ENCODE measurements at places on chromosomes 7 and 10.
A peak's percentile ranks its signal among the peaks of the same experiment; 100 is the strongest.

GRCh38 chr10:97463363-97464132 is 17.6 kb downstream of the ZDHHC16 start:
- DNase-seq = peak; percentile 18

DNA sequence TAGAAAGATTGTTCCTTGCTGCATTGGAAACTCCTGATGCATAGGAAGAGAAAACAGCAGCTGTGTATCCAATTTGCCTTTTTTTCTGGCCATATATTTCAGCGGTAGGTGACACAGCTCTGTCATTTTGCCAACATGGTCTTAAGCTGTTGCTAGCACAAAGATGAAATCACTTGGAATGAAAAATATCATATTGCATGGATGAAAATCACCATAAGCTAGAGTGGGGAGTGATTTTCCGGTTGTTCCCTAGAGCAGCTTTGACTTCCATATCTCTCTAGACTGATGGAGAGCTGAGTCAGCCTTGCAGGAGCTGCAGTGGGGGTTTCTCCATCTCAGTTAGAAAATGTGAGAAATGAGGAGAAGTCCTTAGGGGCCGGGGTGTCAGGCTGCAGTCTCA is 38.3 kb upstream of the BTBD16 start:
- DNase-seq = no peak

GRCh38 chr7:106827626-106828025 is 37.5 kb upstream of the PIK3CG start:
- no peak for DNase-seq

GRCh38 chr7:133887459-133887858 is 239.7 kb upstream of the LRGUK start:
- no peak for DNase-seq

DNA sequence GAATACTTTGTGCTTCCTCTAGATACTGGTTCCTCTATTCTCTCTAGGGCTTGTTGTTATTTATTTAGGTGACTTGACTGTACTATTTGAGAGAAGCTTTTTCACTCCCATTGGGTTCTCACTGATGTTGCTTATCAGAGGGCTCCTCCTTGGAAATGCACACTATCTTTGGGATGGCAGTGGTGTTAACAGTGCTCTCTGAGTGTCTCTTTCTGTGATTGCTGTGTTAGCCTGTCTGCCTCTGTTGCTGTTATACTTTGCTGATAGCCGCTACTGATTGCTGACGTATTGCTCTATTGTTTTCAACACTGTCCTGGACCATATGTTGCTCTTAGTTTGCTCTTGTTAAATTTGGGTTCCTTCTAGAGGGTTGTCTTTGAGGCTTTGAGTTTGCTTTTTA is 34.7 kb downstream of the ZNF33A start:
- no peak for DNase-seq

DNA sequence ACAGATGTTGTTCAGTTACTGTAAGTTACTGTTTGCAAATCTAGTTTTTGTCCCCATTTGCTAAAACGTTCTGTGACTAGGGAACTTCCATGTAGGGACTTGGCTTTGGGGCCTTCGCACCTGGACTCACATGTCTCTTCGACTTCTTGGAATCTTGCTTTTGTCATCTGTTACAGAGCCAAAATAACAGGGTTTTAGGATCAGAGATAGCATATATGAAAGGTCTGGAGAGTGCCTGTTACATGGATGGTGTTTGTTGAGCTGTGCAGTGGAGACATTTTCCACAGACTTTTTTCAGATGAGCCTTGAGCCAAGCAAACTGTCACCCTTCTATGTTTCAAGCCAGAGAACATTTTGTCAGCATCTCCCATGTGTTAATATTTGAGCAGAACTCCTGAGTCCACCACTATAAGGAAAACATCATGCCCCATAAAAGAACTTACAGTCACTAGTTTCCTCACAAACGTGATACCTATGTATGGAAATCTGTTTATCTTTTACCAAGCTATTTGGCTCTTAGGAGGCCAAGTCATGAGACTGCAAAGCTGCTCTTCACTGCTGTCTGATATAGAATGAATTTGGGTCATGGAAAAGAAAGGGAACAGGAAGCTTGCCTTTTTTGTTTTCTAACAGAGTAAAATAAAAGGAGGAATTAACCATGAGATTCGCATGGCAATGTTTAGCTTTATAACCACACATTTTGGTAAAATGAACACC is 818.6 kb upstream of the IGFBP3 start:
- no peak for DNase-seq

GRCh38 chr10:78551184-78552005 is 517.4 kb upstream of the ZMIZ1 start:
- no peak for DNase-seq
